ENCODE measurements at places on chromosomes 12 and 14. TPM values are rescaled to one million over a fixed set of nuclear protein-coding genes. Genes with fewer than 3 reads are reported as not detected.

GRCh38 chr12:24080465-24080864, 131.0 kb upstream of the SOX5 start:
- DNase-seq: no peak

- no peak for DNase-seq
These were observed 991.6 kb downstream of the SLC6A15 start for GRCh38 chr12:83920821-83921547.

- peak; percentile 82 for DNase-seq
These were observed 43.8 kb upstream of the BMP4 start for GRCh38 chr14:54000341-54000811.

TMEM229B gene
- total RNA-seq: not detected

TNS2 gene
- 106 TPM for total RNA-seq

Data from endothelial cell of umbilical vein (primary cell).